ENCODE measurements at places on chromosomes 7 and 10.

DNA sequence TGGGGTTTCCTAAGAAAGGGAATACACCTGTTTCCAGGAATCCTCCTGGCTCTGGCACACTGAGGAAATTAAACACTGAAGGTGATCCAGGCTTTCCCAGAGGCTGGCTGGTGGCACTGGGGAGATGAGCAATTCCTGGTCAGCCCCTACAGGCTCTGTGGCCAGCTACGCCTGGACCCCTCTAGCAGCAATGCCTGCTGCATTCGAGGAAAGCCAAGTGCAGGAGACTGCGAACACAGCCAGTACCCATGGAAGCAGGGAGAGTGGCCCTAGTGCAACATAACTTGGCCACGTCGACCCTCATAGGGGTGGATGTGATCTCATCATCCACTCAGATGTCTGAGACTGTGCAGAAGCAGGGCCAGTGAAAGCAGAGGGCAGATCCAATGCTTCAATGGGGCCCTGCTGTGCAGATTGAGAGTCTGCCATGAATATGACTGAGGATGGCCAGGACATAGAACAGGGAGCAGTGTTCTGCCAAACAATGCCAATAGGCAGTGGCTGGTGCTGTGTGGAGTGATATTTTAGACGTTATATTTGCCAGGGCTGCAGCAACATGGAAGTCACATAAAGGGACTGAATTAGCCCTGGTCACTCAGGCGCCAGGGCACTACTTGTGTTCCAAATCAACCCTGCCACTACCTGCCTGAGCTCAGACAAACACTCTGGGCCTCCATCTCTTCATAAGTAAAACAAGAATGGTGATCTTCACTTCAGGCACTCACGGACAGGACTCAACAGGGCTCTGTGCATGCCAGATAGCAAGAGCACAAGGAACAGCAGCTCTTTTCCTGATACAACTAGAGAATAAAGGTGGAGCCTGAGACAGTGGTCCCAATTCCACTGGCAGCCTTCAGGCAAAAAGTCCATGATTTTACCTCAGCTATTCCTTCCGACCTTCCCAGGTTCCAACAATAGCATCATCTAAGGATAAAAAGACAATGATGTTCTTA is 2.4 kb downstream of the ZNF488 start:
- DNase-seq: peak; percentile 50

GRCh38 chr7:52473756-52474155 is 561.7 kb upstream of the POM121L12 start:
- DNase-seq: no peak

DNA sequence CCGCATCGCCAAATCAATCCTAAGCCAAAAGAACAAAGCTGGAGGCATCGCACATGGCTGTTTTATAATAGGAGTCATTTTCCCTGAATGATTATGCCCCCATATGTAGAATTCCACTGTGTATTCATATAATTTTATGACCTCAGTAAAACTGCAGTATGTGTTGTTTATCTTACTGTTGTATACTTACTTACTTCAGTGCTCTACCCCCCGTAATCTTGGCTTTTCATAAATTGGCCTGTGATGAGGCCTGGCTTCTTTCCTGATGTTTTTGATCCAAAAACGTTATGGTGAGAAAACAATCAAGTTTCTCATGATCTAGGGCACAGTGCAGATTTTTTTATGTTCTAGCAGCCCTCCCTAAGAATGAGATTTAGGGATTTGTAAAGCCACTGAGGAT is 306.4 kb upstream of the FZD1 start:
- DNase-seq: no peak

GRCh38 chr7:37816922-37817590 is 31.3 kb upstream of the NME8 start:
- DNase-seq: no peak

Measured in chondrocyte (in vitro differentiated cells).